Stimulated activated CD8-positive, alpha-beta memory T cell treated with anti-CD3 and anti-CD28 coated beads, Interleukin-4, amount 100 ng/mL, for 1 hour (primary cell): ENCODE measurements at places on chromosomes 2 and 18.

- DNase-seq, result no peak
Observed at GRCh38 chr2:180819106-180819505, 161.3 kb upstream of the UBE2E3 start.

GRCh38 chr2:230170532-230170931 lies 49.3 kb downstream of the SP110 start:
- no peak for DNase-seq

- no peak for DNase-seq
Observed at GRCh38 chr2:160927324-160927723, 232.9 kb upstream of the TANK start.

GRCh38 chr2:98026927-98027522 lies 31.3 kb upstream of the TMEM131 start:
- DNase-seq, result no peak

DNA sequence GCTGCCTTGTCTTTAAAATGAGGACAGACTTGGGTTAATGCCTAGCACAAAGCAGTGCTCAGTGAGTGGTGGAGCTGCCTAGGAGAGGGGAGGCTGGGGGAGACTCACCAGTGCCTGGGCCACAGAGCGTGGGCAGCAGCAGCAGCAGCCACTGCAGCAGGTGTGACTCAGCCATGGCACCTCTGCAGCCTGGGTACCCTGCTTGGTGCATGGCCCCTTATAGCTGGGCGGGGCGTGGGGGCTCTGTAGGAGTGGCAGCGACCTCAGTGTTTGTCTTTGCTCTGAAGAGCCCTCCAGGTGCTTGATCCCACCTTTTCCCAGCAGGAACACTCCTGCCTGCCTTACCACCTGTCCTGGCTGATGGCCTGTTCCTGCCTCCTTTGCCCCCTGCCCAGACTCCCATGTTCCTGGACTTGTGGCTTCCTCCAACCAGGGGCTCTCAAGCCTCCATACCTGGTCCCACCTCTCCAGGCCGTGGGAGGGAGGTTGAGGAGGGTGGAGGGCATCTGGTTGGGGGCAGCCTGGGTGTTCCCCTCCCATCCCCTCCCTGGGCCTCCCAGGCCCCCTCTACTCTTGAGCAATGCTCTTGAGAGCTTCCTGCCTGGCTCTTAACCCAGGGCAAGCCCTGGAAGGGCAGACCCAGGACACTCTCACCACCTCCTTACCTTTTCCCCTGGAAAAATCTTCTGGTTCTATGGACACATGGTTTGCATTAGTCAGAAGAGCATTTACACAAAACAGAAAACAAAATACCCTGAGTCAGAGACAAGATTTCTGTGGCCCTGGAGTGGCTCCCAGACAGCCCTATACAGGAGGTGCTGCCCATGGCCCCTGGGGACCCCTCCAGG lies at the start of gene SFTPB:
Gene SFTPB (minus strand): TSS at position 191 of the 848 bp plus-strand sequence. CDS start 16 bp downstream, at position 175.
- DNase-seq, result no peak

- DNase-seq, result no peak
Observed at GRCh38 chr2:199147216-199147615, 310.5 kb downstream of the SATB2 start.

DNA sequence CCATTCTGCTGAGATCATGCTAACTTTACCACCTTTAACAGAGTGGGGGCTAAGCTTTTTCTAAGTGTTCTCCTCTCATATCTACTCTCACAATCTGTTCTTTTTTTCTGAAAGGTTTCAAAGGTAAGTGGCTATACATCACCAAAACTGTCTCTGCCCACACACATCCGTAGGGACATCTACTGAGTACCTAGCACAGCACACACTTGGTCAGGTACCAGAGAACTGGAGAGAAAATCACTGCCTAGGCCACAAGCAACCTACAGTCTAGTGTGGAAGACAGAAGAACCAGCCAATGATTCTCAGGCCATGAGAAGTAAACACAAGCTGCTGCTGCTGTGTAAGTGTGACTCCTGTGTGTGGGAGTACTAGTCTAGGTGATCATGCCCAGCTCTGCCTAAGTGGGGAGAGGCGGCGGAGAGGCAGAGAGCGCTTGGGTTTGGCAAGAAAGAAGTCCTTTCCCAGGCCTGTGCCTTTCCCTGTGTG lies 176.1 kb upstream of the ZFP36L2 start:
- no peak for DNase-seq

DNA sequence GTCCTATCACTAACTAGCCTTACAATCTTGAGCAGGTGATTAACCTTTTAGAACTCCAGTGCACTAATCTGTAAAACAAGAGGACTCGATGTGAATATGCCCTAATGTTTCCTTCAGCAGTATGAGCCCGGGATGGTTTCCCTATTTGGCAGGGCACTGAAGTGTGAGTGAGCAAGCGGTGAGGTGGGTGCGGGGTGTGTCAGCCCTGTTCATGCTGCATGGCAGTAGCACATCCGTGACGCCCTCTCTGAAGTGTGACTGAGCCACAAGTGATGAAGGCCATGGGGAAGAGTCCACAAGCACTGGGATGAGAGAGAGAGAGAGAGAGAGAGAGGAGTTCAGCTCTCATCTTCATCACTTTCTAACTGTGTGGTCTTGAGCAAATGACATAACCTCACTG lies 168.7 kb downstream of the SETBP1 start:
- DNase-seq, result no peak

- DNase-seq, result no peak
Observed at GRCh38 chr2:196652869-196653268, 13.4 kb downstream of the CCDC150 start.

GRCh38 chr2:180781276-180781675 lies 199.1 kb upstream of the UBE2E3 start:
- DNase-seq, result no peak

DNA sequence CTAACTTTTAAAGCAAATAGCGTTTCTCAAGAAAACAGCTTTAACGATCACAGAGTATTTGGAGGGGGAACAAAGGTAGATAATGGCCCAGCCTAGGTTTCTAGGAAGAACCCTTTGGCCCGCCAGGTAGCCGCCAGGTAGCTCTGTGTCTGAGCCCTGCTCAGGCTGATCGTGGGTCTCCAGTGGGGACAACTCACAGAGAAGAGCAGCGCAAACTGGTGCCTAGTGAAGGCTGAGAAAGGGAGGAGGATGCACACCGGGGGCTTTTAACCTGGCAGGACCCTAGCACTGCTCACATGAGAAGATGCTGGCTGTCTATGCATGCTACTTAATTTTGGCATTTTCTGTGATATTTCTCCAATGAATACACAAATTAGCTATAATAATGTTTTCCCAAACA lies 5.8 kb downstream of the NGEF start:
- no peak for DNase-seq
